Activated CD4-positive, alpha-beta T cell treated with anti-CD3 and anti-CD28 coated beads, Interleukin-2, amount 10 ng/mL, durations not matched to agents 7 days and 5 days (primary cell): ENCODE measurements at places on chromosomes 1 and 21. TPM values are rescaled to one million over a fixed set of nuclear protein-coding genes. Genes with fewer than 3 reads are reported as not detected.

NT5C1A gene
- not detected for total RNA-seq

DNA sequence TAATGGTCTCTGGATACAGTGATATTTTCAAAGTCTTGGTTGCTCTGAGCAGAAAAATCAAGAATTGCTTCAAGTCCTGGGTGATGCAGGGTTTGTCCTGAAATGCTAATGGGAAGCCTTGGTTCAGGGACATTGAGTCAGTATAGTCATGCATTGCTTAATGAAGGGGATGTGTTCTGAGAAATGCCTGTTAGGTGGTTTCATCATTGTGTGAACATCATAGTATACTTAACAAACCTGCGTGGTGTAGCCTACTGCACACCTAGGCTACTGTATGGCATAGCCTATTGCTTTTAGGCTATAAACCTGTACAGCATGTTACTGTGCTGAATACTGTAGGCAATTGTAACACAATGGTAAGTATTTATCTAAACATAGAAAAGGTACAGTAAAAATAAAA is 36.4 kb downstream of the TBCE start:
- DNase-seq: no peak

DNA sequence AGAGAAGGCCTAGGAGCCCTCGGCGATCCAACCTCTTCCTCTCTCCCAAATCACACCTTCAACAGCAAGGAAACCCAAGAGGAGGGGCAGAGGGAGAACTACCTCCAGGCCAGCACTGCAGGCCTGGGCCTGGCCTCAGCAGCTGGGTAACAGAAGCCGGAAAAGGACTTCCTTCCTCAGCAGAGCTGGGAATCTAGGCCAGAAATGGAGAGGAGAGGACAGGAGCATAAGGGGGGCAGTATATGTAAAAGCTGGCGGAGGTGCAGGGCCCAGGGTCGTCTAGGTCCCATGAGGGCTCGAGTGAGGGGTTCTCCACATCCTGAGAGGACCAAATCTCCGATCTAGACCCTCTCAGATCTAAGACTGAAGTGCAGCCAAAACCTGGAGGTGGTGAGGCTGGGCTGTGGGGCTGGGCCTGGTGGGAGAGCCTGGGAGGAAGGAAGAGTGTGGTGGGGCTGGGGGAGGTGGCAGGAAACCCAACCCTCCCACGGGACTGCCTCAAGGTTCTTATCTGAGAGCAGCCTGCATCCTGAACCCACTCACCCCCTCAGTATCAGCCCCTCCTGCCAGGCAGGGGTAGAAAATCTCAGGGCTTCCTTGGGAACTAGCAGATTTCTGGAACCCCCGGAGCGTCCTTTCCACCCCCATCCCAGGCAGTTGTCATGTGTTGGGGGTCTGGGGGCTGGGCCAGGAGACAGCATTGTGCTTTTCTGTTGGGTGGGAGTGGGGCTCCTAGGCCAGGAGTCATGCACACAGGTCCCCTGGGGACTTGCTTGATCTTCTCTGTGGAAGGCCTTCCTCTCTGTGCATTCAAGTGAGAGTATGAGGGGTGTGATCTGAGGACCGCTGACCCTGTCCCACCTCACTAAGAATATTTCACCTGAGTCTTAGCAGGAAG is 33.0 kb downstream of the PIK3C2B start:
- peak; percentile 28 for DNase-seq

DNA sequence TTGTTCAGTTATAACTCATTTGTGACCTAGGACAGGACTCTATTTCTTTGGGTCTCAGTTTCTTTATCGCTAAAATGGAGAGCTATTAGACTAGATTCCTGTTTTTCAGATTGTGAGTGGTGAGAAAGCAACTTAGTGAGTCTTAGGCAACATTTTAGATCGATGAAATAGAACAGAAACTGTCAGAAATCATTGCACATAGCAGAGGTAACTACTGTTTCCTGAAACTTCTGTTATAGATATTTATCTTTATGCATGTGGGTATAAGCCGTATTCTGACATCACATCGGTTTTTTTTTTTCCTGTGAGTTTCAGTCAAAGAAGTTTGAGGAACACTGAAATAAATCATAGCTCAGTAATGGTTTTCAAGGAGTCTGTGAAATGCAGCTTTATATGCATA is 42.1 kb upstream of the DNAJC6 start:
- no peak for DNase-seq

LCE6A gene
- not detected for total RNA-seq

RAVER2 gene
- total RNA-seq: 1.7 TPM

CELA3B gene
- not detected for total RNA-seq

RIMS3 gene
- total RNA-seq: 5.4 TPM

LRRC39 gene
- total RNA-seq: 0.46 TPM

DNA sequence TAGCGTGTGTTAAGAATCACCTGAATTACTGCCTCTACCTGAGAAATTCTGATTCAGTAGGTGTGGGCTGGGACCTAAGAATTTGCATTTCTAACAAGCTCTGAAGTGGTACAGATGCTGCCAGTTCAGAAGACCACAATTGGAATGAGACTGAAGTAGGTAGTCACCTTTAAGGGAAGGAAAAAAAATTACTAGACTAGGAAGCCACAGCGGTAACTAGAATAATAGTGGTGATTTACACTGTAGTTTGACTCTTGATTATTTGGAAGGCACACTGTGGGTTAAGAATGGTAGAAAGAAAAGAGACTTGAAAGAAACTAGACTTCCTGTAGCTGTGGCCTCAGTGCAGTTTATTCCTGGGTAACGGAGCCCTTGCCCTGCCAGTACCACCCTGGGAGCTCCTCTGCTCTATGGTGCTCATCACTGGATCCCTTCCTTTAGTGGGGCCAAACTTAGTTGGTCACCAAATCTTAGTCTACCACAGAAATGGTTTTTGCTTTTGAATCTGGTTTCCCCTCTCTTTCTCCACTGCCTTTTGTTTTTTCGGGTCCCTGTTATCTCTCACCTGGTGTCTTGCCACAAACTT is 43.6 kb downstream of the ARID1A start:
- peak; percentile 19 for DNase-seq

APCS gene
- not detected for total RNA-seq

GNG12 gene
- total RNA-seq: not detected

GRCh38 chr1:190049314-190049713 is 428.4 kb downstream of the BRINP3 start:
- no peak for DNase-seq

- DNase-seq: peak; percentile 13
These were observed 71.5 kb downstream of the DISP1 start for GRCh38 chr1:222886194-222886854.

- no peak for DNase-seq
These were observed 11.9 kb downstream of the SH2D2A start for GRCh38 chr1:156804572-156805243.

DNA sequence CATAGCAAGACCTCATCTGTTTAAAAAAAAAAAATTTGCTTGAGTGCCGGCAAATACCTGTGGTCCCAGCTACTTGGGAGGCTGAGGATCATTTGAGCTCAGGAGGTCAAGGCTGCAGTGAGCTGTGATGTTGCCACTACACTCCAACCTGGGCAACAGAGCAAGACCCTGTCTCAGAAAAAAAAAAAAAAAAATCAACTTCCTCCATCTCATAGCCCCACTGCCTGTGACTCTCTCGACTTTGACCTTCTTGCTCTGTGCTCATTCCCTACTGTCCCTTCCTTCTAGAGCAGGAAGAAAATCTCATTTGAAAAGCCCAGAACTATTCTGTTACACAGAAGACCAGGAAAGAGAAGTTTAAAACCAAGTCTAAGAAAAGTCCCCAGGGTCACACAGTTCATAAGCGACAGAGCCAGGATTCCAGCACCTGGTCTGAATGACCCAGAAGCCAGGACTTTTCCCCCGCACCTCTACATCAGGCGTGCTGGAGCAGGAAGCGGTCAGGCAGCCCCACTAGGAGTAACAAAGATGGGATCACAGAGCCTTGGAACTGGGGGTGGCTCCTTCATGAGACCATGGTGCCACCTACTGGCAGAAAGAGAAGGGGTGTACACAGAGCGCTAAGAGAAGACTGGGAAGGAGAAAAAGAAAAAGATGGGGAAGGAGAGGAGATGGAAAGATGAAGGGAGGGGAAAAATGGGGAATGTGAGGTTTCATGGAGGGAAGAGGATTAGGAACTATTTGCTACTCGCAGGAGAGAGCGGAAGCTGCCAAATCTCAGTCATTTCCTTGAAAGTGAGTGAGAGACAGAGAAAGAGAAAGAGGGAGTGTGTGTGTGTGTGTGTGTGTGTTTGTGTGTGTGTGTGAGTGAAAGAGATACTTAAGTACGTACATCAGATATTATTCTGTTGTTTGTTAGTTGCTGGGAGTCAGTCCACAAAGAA is 3.1 kb upstream of the P3R3URF start:
- peak; percentile 71 for DNase-seq

- no peak for DNase-seq
These were observed 124.9 kb upstream of the IFFO2 start for GRCh38 chr1:19081218-19081893.

DNA sequence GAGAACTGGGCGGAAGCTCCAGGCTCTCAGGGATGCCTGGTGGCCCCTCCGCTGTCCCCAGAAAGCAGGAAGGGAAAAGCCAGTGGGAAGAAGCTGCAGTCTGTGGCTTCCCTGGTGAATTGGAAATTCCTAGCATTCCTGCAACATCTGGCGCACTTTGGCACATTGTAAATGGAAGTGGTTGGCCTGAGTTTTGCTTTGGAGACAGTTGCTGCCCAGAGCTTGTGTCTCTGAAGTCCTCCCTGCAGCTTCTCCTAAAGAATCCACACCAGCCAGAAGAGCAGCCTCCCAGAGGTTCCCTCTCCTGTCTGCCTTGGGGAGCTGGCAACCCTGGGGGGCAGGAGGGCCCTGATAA is 48.2 kb downstream of the ARHGEF10L start:
- DNase-seq: no peak

HS2ST1 gene
- 20.6 TPM for total RNA-seq

- DNase-seq: no peak
These were observed 38.3 kb downstream of the USP25 start for GRCh38 chr21:15768045-15768601.

FMO2 gene
- not detected for total RNA-seq

GRCh38 chr1:152024223-152024622 is 12.6 kb downstream of the S100A11 start:
- no peak for DNase-seq

SGIP1 gene
- not detected for total RNA-seq

LCE1E gene
- not detected for total RNA-seq

CYP2J2 gene
- total RNA-seq: 2.9 TPM

DNA sequence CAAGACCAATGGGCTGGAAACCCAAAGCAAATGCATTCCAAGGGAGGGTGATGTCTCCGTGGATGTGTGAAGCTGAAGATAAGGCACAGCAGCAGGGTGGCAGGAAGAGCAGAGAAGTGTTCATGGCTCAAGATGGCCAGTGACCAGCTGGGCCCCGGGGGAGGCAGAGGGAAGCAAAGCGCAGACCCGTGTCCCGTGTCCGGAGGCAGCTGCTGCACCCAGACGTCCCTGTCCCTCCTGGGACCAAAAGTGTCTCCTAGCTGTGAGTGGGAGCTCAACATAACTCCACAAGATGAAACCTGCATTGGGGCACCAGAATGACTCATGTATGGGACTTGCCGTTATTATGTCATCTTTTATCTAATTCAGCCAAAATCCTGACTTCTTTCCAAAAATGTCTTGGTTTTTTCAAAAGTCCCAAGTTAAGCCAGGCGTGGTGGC is 118.2 kb downstream of the RIPK4 start:
- no peak for DNase-seq

DNA sequence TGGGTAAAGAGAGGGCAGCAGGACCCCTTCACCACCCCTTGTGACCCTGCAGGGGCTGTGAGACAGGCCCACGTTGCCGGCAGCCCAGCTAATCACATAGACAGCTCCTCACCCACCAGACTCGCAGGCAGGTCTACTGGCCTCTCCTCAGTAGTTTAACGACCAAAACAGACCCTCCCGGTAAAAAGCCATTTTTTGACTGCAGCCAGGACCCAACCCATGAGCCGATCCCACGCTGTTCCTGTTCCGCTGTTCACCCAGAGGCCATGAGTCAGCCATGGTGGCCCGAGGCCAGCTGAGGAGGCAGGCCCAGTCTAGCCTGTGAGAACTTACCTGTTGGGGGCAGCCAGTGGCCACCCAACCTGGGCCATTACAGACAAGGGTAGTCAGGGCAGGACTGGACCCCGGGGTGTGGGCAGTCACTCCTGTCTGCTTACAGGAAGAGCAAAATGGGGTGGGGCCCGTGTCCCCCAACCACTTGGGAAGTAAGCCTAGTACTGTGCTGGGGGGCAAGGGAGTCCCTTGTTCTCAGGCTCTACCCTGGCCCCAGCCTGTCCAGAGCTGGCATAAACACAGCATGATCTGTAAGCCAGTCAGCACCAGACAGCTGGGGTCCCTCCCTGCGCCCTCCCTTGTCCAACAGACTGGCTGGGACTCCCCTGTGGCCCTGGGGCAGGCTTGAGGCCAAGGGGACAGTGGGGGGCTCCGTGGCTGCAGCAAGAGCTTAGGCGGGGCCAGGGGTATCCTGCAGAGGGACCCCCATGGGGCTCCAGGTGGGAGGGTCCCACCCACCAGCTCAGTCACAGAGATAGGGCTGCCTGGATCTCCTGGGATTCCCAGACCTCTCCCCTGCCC is 61.9 kb downstream of the WNT9A start:
- DNase-seq: no peak

DNA sequence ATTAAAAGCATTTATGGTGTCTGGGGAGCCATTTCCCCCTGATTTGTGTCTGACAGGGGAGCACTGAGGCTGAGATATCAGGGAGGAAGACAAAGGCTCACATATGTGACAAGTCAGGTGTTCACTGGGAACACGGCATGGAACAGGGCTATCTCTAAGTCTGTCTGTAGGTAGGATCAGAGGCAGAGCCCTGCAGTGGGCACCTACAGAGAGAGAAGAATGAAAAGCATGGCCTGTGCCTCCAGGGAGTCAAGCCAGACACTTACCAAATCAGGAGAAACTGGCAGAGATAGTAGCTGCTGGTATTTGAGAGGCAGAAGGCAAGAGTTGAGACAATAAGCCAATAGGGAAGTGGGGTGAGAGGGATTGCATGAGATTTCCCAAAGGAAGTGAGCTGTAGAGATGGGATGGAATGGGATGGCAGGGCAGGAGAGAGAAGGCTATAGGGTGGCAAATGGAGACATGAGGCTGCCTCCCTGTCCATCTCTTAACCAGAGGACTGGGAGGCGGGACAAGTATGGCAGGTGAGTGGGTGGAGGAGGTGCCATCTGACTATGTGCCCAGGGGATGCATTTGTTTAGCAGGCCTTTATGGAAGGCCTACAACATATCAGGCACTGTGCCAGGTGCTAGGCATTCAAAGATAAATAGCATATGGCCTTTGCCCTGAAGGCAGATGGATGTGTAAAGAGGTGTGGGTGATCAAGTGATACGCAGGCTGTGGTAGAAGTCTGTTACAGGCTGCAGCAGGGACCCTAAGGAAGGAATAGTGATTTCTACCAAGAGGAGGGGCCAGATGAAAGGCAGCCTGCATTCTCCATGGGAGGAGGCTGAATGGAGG is 136.2 kb upstream of the IPO9 start:
- no peak for DNase-seq

KCNQ4 gene
- 0.23 TPM for total RNA-seq
